NCI-H1105 treated with DMSO at 0.1 percent for 48 hours (cell line): ENCODE measurements at places on chromosomes 7 and 10.
A peak's percentile ranks its signal among the peaks of the same experiment; 100 is the strongest.

- no peak for DNase-seq
Observed at GRCh38 chr7:33874943-33875342, 30.4 kb upstream of the BMPER start.

- no peak for DNase-seq
Observed at GRCh38 chr10:96986200-96986856, 154.2 kb downstream of the LCOR start.

DNA sequence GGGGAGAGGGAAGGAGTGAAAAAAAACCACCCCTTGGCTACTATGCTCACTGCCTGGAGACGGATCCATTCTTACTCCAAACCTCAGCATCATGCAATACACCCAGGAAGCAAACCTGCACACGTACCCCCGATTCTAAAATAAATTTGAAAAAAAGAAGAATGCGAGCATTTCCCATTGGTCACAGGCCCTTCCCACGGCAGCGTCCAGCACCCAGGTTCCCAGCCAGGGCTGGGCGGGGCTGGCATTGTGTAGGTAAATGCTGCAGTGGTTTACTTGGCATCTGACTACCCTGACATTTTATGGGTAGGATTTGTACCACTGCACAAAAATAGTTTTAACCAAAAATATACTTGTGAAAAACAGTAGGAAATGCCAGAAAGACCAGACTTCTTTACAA is 418.9 kb downstream of the DNAJB6 start:
- no peak for DNase-seq

DNA sequence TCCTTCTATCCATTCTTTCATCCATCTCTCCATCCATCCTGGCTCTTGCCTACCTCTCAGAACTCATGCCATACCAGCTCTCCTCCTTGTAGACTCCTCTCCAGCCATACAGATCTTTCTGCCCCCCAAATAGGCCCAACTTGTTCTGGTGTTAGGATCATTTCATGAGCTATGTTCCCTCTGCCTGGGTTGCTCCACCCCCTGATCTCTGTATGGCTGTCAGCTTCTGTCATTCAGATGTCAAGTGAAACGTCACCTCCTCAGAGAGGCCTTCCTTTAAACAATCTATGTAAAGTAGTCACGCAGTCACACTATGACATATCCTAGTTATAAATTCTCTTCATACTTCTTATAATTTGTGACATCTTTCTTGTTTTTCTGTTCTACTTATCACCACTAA is 42.3 kb upstream of the PNLIPRP3 start:
- DNase-seq, result no peak

GRCh38 chr7:26202019-26202990 is 760 bp downstream of the CBX3 start:
- DNase-seq, result peak; percentile 16

DNA sequence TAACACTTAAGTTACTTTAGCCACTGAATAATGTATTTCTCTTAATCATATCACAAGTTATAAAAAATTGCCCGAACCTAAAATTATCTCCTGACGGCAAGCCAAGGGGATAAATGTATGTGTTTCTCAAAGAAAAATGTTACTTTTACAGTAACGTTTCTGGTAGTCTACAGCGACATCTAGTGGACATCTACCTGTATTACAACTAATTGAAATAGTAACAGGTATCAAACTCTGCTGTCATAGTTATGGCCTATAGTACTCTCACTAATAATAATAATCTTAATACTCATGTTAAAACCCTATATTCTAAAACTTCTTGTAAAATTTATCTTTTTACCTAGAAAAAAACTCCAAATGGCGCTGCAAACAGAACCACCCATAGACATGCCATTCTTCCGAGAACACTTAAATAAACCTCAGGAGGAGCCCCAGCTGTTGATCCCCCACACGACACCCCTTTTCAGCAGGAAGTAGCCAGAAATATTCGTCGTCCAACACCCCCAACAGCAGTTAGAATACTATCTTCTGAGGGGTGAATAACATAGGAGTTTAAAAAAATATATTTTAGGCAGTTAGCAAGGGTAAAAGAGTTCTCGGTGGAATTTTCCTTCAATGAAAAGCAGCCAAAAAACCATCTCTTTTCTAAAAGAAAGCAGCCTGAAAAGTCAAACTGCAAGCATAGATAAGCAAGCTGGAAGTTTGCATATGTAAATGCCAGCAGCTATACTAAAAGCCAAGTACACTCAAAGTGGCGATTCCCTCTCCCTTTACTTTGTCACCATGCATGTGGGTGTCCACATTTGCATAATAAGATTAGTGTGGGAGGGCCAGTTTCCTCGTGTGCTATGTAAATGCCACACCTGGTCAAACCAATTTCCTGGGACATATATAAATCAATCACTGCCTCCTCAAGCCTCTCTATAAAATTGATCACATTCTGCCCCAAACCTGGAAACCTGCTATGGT is 40.5 kb upstream of the ZNF107 start:
- DNase-seq, result peak; percentile 12

- DNase-seq, result peak; percentile 19
Observed at GRCh38 chr10:31322647-31323046, 3.6 kb downstream of the ZEB1 start.

GRCh38 chr7:120792091-120792860 is 65.7 kb downstream of the TSPAN12 start:
- peak; percentile 45 for DNase-seq

DNA sequence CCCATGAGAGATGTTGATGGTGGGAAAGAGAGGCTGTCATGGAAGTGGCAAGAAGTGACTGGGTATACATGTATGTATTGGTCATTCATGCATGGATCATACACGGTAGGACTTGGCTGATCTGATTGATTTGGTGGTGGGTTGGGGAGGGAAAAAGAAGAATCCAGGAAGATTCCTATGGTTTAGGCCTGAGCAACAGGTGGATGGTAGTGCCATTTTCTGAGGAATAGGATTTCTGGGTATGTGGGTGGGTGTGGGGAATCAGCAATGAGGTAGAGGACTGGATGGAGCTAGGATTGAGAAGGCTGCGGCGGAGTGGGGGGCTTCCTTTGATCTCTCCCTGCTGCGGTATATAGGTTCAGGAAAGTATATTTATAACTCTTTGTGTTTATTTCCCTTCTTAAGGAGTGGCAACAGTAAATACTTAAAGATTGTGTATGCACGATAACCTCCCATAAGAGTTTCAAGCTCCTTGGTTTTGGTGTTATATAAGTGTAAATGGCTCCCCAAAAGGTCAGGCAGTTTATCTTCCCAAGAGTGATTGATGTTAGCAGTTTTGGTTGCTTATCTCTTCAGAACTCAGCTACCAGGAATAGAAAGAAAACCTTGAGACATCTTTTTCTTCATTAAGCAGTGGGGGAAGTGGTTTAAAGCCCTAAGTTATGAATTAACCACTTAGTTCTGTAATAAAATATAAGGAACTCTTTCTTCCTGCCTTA is 100.1 kb downstream of the LSMEM1 start:
- DNase-seq, result no peak

DNA sequence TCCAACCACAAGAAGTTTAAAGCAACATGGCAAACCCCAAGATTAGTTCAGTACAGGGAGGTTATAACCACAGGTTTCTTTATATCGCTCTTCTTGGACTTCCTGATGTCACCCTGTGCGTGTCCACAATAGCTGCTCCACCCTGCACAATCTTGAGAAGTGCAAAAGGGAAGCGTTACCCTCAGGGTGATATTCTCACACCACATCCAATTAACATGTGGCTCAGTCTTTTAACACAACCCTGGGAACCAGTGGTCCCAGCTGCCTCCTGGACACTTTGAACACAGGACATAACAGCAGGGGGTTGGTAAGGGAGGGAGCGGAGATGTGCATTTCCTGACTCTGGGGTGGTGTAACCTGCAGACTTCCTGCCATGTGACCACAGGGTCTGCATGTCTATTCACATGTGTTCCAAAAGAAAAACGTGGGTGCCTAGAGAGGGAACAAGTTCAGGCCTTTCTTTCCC is 64.6 kb downstream of the GSAP start:
- DNase-seq, result no peak

DNA sequence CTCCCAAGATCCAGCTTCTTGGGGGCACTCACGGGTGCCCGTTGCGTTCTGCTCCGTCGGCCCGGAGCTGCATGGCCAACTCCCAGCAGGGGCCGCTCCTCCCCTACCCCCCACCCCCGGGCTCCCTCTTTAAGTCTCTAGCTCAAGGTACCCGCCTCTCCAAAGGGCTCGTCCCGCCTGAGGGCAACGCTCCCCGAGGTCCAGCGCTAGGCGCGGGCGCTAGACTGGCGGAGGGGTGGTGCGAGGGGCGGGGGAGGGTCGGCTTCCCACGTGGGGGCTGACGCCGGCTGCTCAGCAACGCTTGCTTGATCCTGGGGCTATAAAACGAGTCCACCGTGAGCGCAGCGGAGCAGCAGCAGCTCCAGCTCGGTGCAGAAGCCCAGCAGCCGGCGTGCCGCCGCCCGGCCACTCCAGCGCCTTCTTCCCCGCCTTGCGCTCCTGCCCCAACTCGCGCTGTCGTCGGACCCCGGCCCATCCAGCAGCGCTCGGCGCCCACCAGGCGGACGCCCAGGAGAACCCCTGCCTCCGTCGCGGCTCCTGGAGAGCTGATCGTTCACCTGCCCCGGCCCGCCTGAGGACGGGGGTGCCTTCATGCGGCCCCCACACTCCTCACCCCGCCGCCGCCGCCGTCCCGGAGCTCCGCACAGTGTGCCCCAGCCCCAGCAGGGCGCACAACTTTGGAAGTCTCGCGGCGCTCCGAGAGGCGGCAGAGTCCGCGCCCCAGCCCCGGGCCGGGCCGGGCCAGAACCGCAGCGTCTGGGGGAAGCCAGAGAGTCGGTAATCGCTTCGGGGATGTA is at the start of gene ADRA2A:
Gene ADRA2A (plus strand): TSS at position 348 of the 797 bp plus-strand sequence. CDS start 968 bp downstream, outside the sequence.
- peak; percentile 74 for DNase-seq

GRCh38 chr10:47359101-47359500 is 10.9 kb downstream of the RBP3 start:
- DNase-seq, result no peak

- no peak for DNase-seq
Observed at GRCh38 chr7:805261-805660, 27.0 kb upstream of the SUN1 start.

DNA sequence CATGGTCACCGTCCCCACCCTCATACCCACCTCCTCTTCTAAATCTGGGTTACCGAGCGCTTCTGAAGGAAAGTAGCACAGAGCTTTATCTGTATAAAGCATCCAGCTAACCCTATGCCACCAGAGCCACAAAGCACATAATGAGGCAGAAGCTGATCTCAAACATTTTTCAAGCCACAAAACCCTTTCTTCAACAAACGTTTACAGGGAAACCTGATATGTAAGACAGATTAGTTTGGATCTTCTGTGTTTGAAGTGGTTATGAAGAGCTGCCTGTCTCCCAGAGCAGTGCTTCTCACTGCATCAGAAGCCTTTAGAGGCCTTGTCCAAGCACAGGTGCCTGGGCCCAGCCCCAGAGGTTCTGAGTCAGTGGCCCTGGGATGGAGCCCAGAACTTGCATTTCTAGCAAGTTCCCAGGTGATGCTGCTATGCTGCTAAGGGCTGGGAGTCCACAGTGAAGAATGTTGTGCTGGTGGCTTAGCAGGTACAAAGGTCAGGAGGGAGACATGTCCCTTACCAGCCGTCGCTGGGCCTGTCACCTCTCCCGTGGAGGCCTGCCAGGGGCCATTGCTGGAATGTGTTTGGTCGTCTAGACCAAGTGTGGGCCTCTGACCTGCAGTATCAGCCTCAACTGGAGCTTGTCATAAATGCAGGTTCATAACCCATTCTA is 90.4 kb downstream of the TAF3 start:
- DNase-seq, result no peak

DNA sequence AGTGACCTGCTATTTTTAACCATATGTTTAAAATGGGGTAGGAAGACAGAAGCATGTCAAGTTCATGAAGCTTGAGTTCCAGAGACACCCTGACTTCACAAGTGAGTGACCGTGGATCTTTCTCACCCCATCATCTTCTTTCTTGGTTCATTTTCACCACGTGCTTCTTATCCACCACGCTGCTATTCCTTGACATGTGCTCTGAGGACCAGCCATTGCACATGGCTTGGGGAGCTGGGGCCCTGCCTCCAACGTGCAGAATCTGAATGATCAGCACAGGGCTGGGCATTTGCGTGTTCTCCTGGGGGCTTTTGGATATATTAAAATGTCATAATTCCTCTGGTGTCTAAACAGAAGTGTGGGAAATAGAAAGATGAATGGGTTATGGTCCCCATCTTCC is 25.0 kb upstream of the GTPBP4 start:
- no peak for DNase-seq

DNA sequence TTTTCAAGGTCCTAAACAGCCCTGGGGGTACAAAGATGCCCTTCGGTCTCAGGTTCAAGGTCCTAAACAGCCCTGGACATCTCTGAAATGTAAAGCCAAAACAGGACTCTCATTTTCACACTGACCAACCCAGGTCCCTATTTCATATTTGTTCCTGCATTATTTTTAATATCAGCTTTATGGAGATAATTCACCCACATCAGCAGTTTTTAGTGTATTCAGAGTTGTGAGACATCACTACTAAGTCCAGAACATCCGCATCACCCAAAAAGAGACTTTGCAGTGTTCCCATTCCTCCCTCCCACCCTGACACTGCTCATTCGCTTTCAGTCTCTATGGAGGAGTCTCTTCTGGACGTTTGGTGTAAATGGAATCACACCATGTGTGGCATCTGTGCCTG is 420.2 kb downstream of the PTPRN2 start:
- no peak for DNase-seq

DNA sequence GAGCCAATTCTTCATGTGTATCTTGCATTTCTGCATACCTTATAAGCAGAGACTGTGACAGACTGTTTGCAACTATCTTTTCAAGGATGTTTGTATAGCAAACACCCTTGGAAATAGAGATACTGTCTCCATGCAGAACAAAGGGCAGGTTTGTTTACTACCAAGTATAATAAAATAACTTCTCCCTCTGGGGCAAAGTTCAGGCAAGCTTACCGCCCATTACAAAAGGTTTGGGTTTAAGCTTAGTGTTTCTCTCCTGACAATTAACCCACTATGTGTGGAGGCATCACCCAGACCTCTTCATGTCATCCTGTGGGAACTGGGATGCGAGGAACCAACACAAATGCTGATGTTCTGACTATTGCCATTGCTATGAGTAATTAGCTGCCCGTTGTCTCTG is 479.1 kb upstream of the ZMIZ1 start:
- no peak for DNase-seq

DNA sequence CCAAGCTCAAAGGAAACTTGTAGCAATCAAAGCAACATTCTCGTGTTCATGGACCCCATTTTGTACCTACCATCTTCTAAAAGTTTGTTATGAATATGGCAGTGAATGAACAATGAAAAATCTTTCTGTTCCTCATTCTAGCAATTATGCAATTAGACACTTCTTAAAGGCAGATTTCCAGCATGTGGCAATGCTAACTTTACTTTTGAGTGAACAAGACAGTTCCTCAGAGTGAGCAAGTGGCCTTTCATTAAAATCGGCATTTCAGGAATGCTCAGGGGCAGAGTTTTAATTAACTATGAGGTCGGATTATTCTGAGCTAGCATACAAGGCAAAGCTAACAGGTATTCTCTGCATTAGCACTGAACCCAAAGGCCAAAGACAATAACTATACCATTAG is 48.4 kb upstream of the NFE2L3 start:
- no peak for DNase-seq

DNA sequence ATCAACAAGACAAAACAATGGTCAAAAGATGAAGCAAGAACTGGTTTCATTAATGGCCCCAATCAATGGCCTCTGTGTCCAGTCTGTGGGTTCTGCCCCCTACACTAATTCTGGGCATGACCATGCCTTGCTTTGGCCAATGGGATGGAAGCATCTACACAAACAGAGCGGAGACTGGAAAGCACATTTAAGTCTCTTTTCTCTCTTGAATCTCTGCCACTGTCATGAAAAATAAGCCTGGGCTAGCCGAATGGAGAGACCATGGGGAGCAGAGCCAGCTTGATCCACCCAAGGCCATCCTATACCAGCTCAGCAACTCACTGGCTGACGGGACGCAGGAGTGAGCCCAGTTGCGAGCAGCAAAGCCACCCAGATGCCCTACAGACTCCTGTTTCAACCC is 30.9 kb downstream of the ANKRD16 start:
- no peak for DNase-seq
